ENCODE measurements at places on chromosomes 1 and 21.

GRCh38 chr1:210531475-210532222 is 202.9 kb downstream of the HHAT start:
- DNase-seq: no peak

- no peak for DNase-seq
Observed at GRCh38 chr1:37947364-37947763, 511 bp upstream of the INPP5B start.

- no peak for DNase-seq
Observed at GRCh38 chr1:198638441-198638840, 399 bp upstream of the PTPRC start.

GRCh38 chr1:204320382-204320804 is 39.3 kb downstream of the PLEKHA6 start:
- DNase-seq: peak; percentile 87

DNA sequence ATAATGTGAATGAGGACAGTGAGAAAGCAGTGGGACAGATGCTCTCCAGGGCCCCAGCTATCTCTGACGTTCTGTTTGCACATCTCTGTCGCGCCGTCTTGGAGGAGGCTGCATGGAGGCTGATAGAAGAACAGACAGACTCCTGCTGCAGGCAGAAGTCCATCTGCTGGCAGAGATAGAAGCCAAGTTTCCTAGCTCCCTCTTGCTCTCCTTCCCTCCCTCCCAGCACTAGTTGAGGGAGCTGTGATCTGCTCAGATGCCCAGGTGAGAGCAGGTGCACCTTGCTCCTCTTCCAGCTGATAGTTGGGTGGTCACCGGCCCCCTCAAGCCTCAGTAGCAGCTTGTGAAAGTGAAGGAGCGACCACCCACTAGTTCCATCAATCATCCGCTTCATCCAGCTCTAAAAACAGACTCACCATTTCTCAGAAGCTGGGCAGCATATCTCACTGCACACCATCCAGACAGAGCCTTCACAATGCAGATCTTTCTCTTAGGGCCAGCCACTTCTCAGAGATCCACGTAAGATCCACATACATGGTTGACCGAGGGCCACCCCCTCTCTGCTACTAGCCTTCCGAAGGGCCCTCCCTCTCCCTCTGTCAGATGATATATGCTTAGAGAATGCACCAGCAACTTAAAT is 12.9 kb downstream of the LRRN2 start:
- no peak for DNase-seq

- no peak for DNase-seq
Observed at GRCh38 chr1:213061263-213061662, 10.2 kb downstream of the RPS6KC1 start.

GRCh38 chr1:183730107-183730724 is 74.7 kb upstream of the RGL1 start:
- no peak for DNase-seq

GRCh38 chr1:9715536-9716226 is 64.2 kb downstream of the PIK3CD start:
- no peak for DNase-seq

DNA sequence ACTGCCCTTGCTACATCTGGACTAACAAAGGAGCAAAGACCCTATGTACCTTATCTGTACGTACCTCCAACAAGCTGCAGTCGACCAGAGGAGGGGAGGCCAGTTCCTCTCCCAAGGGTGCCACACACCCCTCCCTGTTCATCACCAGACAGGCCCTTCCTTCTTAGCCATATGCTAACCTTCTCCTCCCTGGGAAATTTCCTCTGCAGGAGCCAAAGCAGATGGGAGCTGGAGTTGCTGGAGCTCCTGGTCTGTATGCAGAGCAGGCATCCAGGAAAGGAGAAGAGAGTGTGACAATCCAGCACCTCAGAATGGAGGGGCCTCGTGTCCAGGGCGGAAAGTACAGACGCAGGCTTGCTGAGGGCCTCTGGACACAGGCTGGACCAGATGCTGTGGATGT is 48.5 kb downstream of the C8B start:
- DNase-seq: peak; percentile 35
